ENCODE measurements at places on chromosomes 1 and 21.

- no peak for DNase-seq
These were observed 2.6 kb downstream of the BCAR3 start for GRCh38 chr1:93678946-93679480.

DNA sequence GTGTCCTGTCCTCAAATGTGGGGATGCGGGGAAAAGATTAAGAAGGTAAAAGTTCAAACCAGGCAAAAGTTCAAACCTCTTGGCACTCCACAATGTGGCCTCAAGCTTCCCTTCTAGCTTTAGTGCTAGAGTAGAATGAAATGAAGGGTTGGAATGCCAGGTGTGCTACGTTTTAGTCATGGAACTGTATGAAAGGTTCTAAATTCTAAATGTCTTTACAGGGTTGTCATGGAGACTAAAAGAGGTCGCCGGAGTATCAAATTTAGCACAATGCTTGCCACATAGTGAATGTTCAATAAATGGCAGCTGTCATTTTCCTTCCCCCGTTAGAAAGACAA lies 57.2 kb upstream of the LRRC8D start:
- no peak for DNase-seq

GRCh38 chr1:18723206-18723605 lies 92.6 kb downstream of the PAX7 start:
- no peak for DNase-seq

DNA sequence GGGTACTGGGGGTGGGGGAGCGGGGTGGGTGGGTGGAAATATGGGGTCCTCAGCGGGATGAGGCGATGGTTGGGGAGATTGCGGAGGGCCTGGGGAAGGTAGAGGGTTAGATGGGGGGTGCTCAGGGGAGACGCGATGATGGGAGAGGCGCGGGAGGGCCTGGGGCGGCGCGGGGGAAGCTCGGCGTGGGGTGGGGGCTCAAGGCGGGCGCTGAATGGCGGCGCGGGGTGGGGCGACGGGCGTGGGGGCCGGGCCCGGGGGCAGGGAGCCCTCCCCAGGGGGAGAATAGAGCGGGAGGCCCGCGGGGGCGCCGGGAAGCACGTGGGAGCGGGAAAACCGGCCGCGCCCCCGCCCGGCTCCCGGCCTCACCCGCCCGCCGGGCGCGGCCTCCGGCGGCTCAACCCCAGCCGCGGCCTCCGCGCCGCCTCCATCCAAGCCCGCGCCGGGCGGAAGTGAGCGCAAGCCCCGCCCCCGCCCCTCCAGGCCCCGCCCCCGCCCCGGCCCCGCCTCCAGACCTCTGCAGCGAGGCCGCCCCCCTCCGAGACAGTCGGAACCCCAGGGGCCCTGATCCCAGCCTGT lies at the start of gene FAAP20:
TSS of gene FAAP20 (minus strand) at position 454 of the 579 bp plus-strand sequence. CDS start at position 431, 23 bp downstream.
- peak; percentile 47 for DNase-seq

GRCh38 chr1:157301477-157302198 lies 163.4 kb upstream of the ETV3 start:
- no peak for DNase-seq

- DNase-seq = no peak
These were observed 48.5 kb downstream of the C8B start for GRCh38 chr1:56917356-56917755.

DNA sequence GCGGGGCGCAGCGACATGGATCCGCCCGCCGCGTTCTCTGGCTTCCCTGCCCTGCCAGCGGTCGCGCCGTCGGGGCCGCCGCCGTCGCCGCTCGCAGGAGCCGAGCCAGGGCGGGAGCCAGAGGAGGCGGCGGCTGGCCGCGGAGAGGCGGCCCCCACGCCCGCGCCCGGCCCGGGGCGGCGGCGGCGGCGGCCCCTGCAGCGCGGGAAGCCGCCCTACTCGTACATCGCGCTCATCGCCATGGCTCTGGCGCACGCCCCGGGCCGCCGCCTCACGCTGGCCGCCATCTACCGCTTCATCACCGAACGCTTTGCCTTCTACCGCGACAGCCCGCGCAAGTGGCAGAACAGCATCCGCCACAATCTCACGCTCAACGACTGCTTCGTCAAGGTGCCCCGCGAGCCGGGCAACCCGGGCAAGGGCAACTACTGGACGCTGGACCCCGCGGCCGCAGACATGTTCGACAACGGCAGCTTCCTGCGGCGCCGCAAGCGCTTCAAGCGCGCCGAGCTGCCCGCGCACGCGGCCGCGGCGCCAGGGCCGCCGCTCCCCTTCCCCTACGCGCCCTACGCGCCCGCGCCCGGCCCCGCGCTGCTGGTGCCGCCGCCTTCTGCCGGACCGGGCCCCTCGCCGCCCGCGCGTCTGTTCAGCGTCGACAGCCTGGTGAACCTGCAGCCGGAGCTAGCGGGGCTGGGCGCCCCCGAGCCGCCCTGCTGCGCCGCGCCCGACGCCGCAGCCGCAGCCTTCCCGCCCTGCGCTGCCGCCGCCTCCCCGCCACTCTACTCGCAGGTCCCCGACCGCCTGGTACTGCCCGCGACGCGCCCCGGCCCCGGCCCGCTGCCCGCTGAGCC lies 459 bp downstream of the FOXE3 start:
- no peak for DNase-seq

GRCh38 chr1:2411801-2412394 lies 466 bp downstream of the PEX10 start:
- no peak for DNase-seq

DNA sequence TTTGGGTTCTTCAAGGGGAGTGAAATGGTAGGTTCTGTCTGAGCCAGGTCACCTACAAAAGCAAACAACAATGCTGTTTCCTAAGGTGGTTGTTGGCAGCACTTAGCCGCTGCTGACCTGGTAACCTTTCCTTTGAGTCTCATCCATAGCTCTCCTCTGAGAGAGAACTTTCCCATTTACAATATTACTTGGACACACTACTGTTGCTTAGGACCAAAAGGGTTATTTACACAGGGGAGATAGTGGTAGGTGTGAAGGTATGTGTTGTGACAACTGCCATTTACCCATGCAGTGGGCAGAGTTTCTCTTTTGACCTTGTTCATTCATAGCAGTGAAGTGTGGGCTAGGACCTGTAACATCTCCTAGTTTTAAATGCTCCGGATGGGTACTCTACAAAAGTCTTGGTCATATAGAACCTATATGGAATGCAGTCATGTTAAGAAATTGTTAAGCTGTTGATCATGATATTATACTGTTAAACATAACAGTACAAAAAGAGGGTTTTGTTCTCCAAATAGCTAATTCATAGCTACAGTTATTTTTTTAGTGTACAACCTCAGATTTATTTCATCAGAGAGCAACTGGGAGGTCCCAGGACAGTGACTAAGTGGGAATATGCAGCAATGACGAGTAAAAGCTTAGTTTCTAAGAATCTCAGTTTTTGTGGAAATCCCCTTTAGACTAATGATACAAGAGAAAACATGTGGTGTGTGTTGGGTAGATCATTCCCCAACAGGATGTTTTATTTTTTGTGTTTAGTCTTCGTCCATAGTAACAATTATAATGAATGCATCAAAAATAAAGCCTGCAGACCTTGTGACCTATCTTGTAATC lies 219.7 kb downstream of the NFIA start:
- DNase-seq = no peak

DNA sequence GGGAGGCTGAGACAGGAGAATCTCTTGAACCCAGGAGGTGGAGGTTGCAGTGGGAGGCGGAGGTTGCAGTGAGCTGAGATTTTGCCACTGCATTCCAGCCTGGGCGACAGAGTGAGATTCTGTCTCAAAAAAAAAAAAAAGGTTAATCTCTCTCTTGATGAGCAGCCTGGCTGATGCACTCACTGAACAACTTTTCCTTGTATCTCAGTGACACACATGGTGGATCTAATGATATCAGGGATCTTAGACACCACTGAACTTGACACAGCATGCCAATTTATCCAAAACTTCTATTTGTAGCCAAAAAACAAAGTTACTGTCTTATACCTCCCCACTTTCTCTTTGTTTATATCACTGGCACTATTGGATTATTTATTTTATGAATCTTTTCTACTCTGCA lies 16.2 kb downstream of the RHBDL2 start:
- DNase-seq = no peak

DNA sequence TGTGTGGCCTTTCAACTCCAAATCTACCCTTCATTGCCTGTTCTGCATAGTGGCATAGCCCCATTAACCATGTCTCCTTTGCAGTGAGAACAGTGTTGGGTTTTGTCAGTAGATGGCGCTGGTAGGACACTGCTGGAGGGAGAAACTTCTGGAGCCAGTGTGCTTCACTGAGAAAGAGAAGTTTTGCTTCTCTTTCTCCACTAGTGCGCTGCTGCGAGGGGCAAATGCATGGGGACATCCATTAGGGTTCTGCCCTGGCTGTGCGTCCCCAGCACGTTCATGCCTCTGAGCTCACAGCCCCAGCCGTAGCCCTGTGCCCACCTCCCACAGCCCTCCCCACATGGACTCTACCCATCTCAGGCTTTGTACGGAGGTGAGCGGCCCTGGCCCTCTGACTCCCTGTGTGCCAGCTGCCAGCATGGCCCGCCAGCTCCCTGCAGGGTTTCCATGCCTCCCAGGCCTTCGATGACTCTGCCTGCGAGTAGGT lies 53.1 kb downstream of the RIMS3 start:
- peak; percentile 64 for DNase-seq

All from D721Med (cell line).